ENCODE measurements at places on chromosomes 6 and 20. TPM values are rescaled to one million over a fixed set of nuclear protein-coding genes. Genes with fewer than 3 reads are reported as not detected.

DNA sequence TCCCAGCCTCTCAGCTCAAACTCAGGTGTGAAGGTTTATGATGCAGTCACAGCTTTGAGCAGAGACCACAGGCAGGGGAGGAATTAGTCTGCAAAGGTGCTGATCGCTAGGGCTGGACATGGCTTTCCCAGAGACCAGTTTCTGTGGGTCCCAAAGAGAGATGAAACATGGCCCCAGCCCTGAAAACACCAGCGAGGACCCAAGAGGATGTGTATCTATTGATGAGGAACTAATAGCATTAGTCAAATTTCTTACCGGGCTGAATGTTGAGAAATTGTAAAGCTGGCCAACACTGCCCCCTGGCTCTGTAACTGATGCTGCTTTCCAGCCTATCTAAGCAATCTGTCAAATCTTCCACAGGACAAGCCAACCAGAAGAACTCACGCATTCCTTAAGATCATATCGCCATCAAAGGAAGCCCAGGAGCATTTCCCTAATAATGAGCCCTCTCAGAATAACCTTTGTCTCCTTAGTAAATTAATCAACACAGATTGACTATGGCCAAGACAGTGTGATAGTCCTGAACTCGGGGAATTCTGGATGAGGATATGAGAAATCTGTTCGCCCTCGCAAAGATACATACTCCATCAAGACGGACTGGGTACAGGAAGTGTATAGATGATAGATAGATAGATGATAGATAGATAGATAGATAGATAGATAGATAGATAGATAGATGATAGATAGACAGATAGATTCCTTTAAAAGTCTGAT, 7.8 kb upstream of the ACSS1 start:
- peak; percentile 52 for DNase-seq

DNA sequence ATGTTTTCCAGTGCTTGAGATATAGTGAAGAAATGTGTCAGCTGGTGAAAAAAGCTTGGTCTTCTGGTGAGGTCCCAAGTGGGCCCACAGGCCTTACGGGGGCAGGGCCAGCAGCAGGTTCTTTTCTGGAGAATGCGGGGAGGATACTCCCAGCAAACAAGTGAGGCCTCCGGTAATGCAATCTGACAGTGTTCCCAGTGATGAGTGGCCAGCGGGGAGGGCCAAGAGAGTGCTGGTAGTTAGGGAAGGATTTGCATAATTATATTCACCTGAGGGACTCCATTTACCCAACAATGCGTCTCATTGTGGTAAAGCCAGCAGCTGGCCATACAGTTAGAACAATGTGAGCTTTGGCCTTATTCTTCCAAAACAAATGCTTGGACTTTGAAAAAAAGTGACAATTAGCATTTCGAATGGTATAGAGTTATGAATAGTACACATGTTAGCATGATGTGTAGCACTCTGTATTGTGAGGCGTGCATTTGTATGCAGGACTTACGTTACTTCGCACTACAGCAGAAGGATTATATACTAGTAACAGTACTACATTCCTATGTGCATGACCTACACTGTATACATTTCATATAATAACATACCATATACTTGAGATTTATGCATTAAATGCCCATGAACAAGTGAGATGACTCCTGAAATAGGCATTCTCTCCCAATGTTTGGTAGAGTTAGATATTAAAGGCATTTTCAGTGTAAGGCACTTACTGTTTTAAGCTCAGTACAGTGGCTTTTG, 69.8 kb downstream of the MYB start:
- no peak for DNase-seq

DNA sequence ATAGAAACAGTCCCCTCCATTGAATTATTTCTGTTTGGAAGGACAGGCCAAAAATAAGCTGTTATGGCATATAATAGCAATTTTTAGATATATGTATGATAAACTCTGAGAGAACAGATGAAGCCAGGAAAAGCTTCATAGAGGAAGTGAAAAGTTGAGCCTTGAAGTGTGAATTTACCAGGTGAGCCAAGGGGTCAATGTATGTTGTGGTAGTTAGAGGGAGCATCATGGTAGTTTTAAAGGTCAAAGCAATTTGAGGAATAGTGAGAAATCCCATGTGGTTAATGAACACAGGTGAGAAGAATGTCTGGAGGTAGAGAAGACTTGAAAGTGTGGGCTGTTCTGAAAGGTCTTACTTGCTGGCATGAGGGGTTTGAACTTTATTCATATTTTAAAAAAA, 47.0 kb downstream of the COL19A1 start:
- DNase-seq = no peak

- peak; percentile 100 for DNase-seq
These were observed 12.9 kb upstream of the TBC1D22B start for GRCh38 chr6:37244430-37245310.

DNA sequence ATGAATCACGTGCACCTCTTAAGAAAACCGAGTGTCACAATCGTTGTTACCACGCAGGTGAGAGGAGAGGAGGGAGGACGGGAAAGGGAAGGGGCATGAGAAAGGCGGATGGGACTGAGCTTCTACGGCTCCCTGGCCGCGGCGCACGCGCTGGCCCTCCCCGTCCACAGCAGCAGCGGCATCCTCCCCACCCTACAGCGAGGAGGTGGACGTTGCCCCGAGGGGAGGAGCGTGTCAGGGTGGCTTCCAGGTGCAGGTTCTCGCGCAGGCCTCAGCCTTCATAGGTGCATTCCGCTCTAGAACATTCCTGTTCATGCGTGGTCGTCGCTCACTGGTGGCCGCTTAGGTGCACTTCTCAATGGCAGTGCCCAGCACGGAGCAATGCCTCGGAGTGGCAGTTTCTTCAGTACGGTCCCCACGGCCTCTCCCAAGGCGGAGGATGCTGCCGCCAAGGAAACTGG, 29.7 kb upstream of the AFDN start:
- DNase-seq = no peak

GRCh38 chr20:41230136-41230535, 87.4 kb downstream of the ZHX3 start:
- no peak for DNase-seq

- no peak for DNase-seq
These were observed 345.2 kb downstream of the FARS2 start for GRCh38 chr6:5606546-5606945.

DNA sequence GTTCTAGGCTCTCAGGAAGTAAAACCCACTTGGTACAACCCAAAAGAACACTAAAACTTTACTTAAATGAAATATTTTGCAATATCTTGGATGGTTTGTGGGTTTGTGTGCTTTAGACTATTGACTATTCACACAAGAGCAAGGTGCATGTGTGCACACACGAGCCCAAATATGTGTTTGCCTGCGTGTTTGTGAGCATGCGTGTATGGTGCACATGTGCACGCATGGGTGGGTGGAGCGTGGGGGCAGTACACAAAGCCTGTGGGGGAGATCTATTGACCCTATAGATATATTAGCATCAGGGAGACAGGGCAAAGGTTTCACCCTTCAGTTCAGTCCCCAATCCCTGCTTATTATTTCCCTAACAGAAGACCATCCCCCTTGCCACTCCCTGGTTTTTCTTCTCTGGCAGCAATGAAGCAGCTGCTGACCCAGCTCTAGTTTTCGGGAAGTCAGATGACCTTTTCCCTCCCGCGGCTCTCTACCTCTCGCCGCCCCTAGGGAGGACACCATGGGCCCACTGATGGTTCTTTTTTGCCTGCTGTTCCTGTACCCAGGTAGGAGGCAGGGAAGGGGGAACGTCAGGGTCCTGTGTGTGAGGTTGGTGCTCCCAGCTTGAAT, at the start of gene C2:
Gene C2 (plus strand): TSS at position 476 of the 621 bp plus-strand sequence. CDS start 36 bp downstream, at position 512.
- DNase-seq = no peak

DNA sequence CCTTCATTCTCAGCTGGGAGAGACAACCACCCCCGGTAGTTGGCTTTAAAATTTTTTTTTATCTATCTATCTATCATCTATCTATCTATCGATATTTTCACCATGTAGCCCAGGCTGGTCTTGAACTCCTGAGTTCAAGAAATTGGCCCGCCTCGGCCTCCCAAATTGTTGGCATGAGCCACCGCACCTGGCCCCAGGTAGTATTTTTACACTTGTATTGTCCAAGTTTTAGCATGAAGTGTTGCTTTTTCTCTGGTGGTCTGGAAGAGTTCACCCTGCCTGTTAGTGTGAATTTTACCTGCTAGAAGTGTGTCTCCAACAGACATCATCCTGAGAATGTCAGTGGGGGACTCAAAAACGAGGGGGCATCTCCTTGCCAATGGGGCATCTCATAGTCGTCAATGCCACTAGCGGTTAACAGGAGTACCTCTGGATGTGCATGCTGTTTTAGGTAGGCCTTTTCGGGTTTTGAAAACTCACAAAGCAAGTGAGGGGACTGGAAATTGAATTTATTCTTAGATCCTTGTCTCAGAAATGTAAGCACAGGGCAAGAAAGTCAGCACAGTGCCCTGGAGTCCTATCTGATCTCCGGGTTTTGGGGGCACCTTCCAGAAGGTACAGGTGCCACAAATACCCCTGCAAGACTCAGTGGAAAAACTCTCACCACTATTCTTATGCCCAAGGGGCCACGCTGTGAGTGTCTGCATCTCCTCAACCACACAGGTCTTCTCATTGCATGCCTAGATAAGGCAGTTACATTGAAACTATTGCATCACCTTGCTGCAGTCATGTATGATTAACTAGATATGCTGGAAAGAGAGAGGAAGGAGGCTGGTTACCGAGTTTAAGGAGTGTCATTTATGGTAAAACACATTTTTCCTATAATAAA, 37.1 kb downstream of the TNFAIP3 start:
- peak; percentile 52 for DNase-seq

GRCh38 chr20:58184063-58184462, 44.4 kb downstream of the ANKRD60 start:
- DNase-seq = no peak

GRCh38 chr20:5234158-5234557, 82.6 kb downstream of the PROKR2 start:
- DNase-seq = no peak

DNA sequence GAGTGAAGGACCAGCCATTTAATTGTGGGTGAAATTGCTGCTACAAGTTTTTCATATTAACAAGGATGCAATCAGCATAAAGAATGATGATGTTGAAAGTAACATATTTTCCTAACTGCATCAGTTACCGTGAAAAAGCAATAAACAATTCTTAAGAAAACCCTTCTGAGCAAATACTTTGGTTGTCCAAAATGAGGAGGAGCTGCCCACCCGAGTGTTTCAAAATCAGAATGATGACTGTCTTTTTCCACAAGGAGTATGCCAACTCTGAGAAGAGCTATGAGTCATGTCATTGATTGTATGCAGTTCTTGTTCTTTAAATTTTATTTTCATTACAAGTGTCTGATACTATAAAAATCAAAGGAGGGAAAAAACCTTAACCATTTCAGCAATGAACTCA, 470.5 kb downstream of the COL12A1 start:
- DNase-seq = peak; percentile 93

DNA sequence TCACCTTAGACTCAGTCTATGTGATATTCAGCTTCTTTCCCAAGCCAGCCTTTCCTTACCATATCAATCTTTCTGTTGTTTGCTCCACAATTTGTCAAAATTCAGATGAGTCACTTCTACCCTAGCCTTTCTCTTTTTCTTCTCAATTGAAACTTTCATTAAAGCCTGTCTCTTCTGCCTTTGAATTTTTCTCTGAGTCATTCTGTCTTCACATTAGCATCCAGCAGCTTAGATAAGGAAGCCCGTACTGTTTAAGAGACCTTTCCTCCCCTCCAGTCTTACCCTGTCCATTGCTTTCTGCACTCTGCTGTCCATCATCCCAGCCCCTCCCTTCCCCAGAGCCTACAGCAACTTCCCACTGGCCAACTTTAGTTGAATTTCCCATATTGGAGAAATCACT, 34.9 kb upstream of the RALGAPA2 start:
- no peak for DNase-seq

DNA sequence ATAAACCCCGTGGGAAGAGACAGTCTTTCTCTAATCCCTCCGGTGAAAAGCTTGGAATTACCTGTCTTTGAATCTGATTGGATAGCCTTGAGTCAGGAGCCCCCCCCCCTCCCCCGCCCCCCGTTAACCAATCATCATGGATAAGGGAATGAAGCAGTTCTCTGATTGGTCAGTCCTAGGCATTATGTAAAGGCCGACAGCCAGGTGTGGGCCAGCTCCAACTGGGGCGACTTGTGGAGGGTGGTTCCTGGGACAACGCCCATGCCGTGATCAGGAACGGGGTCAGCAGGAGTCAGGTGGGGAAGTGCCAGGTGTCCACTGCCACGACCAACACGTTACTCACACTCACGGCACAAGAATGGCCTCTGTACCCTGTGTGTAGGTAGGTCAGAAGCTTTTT, 406.8 kb upstream of the SULF2 start:
- no peak for DNase-seq

DNA sequence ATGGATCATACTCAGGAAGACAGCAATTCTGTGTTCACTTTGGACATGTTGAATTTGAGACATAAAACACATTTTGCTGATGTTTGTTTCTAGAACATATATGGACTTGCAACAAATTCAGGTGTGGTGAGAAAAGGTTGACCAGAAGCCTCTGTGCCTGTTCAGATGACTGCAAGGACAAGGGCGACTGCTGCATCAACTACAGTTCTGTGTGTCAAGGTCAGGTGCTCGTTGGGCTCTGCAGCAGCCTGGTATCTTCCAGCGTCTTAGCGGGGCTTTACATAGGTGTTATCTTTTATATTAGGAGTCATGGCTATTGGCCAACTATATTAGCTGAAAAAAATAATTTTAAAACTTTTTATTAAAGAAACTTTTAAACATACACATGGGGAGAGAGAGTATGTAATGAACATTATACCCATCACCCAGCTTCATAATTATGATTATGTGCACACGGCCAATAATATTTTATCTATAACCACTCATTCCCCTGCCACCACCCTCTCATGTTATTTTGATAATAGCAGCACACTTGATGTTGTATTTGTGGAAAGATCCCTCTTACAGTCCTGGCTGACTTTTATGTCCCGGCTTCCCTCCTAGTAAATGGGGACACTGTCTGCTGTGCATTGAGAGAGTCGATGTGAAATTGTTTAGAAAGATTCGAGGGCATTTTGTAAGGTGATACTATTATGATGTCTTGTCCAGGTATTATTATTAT, 43.4 kb downstream of the ENPP1 start:
- DNase-seq = no peak

DNA sequence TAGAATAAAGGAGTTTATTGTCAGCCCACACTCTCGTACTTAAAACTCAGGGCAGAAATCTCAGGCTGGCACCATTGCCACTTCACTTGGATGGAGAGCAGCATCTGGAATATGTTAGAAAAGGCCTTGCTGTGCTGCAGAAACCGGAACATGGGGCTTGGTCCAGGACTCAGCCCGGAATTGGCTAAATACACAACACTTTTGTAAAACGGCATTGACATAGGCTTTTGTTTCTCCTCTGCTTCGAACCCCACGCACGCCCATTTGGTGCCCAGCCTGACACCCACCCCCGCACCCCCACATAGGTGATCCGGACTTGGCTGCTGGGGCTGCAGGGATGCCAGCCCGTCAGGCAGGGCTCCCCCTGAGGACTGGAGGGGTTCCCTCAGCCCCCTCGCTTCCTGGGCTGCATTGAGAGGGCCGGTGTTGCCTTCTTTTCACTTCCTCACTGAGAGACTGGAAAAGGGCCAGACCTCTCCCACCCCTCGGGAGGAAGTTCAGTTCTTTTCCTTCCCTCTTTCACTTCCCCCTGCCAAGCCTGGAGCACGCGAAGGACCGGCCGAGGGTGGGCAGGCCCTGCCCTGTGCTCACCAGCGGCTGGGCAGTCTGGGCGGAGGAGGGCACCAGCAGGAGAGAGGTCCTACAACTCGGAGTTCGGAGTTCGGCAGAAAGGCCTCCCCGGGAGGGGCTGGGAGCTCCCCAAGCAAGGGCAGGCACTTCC, 17.9 kb upstream of the CST3 start:
- no peak for DNase-seq

The TMC2 gene
- total RNA-seq = not detected

The BMP7 gene
- not detected for total RNA-seq

The MATN4 gene
- not detected for total RNA-seq

The LRRC1 gene
- 6.1 TPM for total RNA-seq

The C2 gene
- 0.18 TPM for total RNA-seq

The NPEPL1 gene
- 6.3 TPM for total RNA-seq

The ABHD16B gene
- not detected for total RNA-seq

The TCF19 gene
- total RNA-seq = 14.2 TPM
